ENCODE measurements at places on chromosomes 6 and 20.

- DNase-seq = no peak
These were observed 136.4 kb upstream of the JARID2 start for GRCh38 chr6:15109338-15110090.

- no peak for DNase-seq
These were observed 7.1 kb downstream of the GLP1R start for GRCh38 chr6:39055661-39056060.

DNA sequence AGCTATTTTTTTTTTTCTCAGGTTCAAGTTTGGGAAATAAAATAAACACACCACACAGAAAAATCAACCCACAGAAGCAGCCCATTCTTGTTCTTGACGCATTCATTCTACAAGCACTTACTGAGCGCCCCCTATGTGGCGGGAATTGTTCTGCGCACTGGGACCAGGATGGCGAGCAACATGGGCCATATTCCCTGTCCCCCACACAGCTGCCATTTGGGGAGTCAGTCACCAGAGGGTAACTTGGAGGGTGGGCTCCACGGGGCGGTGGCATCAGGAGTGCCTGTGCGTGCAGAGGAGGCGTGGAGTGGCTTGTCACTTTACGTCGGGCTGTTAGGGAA, 185.0 kb upstream of the PDE10A start:
- no peak for DNase-seq

DNA sequence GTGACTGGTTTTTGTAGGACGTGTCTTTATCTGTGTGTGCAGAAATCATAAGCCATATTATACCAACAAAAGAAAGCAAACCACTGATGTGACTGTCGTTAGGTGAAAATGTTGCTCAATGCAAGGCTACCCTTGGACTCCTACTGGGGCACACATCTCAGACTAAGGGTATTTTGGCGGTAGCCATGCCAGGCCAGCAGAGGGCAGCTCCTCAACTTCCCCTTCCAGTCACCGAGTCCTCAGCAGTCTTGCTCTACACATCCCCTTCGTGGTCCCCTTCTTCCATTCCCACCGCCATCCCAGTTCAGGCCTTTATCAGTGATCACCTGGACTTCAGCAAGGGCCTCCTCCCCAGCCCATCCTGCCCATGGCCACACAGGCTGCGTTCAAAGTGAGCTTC, 113.7 kb upstream of the GGTLC1 start:
- no peak for DNase-seq

DNA sequence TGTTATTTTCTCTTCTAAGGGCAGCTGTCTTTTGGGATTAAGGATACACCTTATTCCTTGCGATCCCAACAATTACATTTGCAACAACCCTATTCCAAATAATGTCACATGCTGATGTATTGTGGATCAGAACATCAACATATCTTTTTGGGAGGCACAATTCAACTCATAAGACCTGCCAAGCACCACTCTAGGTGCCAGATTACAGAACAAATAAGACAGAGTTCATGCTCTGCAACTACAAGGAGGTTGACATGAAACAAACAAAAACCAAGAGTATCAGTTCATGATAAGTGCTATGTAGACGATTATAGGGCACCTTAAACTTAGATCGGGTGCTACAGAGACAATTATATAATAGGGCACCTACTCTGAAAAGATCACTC, 203.2 kb upstream of the SGK1 start:
- DNase-seq = no peak

DNA sequence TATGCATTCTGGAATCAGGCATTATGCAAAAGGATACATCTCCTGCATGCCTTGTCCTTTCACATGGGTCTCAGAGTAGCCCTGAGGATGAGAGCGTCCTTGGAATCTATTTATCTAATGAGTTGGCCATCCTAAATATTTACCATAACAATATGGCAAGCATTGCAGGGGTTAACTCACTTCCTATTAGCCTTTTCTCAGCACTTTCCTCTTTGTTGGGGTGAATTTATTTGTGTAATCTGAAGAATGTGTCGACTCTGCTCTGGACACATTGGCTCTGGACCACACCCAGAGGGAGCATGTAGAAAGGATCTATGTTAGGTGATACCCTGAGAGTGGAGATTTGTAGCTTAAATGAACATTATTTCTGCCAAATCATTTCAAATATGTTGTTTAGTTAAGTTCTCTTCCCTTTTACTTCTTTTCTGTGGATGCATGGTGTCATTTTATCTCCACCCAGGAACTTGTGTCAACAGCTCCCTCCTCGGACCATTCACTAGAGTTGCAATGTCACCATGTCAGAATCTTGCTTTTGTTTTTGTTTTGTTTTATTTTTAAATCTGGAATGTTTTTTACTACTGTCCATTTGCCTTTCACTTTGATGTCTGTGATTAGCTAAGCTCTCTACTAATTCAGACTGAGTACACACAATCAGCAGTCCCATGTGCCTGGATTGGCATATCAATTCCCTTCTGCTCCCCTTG, 757.0 kb upstream of the MMS22L start:
- no peak for DNase-seq

DNA sequence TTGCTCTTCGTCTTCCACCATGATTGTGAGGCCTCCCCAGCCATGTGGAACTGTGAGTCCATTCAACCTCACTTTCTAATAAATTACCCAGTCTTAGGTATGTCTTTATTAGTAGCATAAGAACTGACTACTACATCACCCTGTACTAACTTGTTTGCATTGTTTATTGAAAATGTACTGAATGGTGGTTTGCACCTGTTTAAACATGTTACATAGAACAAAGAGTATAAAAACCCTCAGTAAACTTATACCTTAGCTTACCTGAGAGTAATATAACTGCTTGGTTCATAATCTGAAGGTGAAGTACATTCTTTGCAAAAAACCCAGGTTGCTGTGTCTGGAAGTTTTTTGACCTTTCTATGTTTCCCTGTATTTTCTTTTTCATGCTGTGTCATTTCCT, 777.8 kb downstream of the TBC1D32 start:
- DNase-seq = no peak

DNA sequence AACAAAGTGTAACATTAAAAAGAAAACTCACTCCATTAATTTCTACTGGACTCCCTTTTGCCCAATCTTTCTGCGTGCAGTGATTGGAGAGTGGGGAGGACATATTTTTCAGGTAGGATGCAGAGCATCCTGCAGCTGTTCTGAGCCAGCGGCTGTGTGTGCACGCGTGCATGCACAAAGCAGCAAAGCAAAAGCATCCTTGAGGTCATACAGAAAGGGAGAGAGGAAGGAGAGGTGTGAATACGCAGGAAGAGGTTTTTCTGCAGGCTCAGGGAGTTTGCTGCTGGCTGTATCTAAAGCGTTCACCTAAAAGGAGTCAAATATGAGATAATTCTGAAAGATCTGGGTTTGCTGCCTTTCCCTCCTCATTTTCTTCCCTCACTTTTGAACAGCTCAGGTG, 108.4 kb downstream of the HUS1B start:
- peak; percentile 15 for DNase-seq

- DNase-seq = no peak
These were observed 476 bp upstream of the CLIC5 start for GRCh38 chr6:46016063-46016608.

Data from CD4-positive, alpha-beta memory T cell (primary cell).